ENCODE measurements at places on chromosomes 6 and 20.

- DNase-seq, result no peak
Measured at GRCh38 chr6:116376149-116376548, 5.4 kb downstream of the DSE start.

GRCh38 chr6:132084811-132085509, 133.8 kb upstream of the CCN2 start:
- DNase-seq, result no peak

- DNase-seq, result no peak
Measured at GRCh38 chr20:22354647-22355046, 229.7 kb downstream of the FOXA2 start.

- no peak for DNase-seq
Measured at GRCh38 chr20:53923566-53924369, 146.6 kb downstream of the BCAS1 start.

DNA sequence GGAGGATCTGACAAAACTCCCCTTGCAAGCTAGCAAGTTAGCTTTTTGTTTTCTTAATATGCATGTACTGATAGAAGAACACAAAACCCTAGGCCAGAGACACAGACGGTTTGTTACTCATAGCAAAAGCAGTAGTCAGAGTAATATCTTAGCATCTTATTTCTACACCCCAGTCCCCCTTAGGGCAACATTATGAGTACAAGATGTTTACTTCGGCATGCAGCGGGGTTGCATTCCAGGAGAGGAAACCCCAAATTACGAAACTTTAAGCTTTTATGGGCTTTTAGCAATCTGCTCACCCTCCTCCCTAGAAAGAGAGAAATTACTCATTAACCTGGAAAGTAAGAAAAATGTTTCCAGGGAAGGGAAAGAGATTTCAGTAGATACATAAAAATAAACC, 1286.9 kb downstream of the EPHA7 start:
- DNase-seq, result no peak

GRCh38 chr6:10901770-10902169, 14.9 kb downstream of the SYCP2L start:
- no peak for DNase-seq

DNA sequence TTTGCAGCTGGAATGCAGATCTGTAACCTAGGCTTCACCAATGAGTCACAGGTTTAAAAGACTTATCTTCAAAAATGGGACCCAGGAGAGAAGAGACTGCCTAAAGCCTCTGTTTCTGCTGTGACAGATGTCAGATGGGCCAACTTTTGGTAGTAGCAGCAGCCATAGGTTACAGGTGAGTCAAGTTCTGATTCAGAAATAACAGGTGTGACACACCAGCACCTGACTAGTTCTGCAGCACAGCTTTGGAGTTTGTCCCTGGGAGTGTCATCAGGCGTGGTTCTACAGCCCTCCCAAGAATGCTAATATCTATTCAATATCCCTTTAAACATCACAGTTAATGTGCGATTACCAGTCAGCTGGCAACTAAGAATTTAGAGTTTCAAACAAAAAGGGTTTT, 121.9 kb upstream of the BTN3A2 start:
- no peak for DNase-seq

DNA sequence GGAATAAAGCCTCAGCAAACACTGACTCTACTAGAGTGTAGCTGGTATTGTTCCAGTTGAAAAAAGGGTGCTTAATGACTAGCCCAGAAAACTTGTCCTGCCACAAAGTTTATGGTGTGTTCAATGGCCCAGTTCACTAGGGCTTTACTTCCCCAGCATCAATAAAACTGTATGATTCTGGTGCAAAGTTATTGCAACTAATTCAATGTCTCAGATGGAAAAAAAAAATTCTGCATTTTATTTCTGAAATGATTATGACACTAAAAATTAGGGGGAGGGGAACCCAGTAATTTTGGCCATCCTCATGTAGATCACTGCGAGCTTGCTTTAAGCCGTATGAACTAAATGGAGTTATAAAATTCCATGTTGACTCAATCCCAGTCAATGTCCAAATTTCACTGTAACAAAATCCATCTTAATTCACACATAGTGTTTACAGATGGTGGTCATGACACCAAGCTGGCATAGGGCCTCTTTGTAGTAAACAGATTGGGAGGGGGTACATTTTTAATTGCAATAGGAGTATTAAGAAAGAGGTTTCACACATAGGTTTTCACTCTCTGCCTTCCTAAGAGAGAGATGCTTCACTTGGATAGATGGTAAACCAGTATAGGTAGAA, 41.2 kb downstream of the PTPRK start:
- no peak for DNase-seq

- DNase-seq, result no peak
Measured at GRCh38 chr20:2838170-2838797, 2.2 kb downstream of the PCED1A start.

DNA sequence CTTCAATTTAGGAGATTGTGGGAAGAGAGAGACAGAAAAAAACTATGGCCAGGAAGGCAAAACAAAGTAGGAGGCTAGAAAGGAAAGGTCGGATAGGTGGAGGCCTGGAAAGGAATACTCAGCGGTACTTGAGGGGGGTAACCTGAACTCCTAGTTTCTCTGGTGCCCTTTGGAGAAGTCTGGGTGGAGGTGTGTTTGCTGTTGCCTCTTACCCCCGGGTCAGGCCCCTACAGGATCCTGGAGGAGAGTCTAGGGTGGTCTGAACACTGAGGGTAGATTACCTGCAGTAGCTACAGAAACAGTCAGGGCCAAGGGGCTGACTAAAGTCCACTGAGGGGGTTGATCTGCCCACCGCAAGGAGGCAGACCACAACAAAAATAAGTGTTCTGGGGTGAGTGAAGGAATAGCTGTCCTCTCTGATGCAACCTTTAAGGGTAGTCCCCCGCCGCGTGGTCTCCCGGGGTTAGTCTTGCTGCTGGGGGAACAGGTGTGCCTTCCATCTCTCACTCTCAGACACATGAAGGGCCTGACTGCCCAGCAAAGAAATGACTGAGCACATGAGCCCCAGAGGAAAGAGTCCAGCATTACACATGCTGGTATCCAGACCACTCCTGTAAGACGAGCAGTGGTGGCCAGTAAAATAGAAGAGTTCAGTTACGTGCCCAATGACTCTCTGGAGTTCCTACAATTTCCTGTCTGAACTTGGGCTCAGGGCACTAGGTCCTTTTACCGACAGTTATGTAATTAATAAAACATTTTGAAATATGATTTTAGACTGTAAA, 59.5 kb downstream of the MTHFD1L start:
- DNase-seq, result no peak

DNA sequence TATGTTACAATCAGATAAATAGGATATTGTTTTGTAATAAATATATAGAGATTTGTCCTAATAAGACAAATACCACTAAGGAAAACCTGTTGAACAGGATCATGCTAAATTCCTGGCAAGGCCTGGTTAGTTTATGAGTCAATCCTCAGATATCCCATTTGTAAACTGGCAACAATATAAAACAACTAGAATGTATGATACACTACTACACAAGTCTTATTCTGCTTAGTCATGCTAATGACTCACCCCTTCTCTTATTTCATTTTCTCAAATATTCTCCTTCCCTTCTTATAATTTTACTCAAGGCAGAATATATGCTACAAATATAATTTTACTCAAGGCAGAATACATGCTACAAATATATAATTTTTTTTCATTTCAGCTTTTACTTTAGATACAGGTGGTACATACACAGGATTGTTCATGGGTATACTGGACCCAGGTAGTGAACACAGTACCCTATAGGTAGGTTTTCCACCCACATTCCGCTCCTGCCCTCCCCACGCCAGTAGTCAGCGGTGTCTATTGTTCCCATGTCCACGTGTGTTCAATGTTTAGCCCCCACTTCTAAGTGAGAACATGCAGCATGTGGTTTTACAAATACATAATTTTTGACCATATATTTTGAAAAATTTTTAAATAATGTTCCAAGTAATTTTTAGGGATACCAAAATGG, 6.3 kb downstream of the OSER1 start:
- DNase-seq, result no peak

GRCh38 chr20:57837208-57838035, 127.6 kb upstream of the PMEPA1 start:
- no peak for DNase-seq

- peak; percentile 40 for DNase-seq
Measured at GRCh38 chr6:27251112-27251605, 3.7 kb downstream of the PRSS16 start.

- no peak for DNase-seq
Measured at GRCh38 chr6:149347067-149347466, 29.6 kb downstream of the TAB2 start.

- no peak for DNase-seq
Measured at GRCh38 chr6:33689879-33690278, 21.6 kb downstream of the UQCC2 start.

GRCh38 chr6:141685416-141685815, 447.3 kb upstream of the GJE1 start:
- no peak for DNase-seq

DNA sequence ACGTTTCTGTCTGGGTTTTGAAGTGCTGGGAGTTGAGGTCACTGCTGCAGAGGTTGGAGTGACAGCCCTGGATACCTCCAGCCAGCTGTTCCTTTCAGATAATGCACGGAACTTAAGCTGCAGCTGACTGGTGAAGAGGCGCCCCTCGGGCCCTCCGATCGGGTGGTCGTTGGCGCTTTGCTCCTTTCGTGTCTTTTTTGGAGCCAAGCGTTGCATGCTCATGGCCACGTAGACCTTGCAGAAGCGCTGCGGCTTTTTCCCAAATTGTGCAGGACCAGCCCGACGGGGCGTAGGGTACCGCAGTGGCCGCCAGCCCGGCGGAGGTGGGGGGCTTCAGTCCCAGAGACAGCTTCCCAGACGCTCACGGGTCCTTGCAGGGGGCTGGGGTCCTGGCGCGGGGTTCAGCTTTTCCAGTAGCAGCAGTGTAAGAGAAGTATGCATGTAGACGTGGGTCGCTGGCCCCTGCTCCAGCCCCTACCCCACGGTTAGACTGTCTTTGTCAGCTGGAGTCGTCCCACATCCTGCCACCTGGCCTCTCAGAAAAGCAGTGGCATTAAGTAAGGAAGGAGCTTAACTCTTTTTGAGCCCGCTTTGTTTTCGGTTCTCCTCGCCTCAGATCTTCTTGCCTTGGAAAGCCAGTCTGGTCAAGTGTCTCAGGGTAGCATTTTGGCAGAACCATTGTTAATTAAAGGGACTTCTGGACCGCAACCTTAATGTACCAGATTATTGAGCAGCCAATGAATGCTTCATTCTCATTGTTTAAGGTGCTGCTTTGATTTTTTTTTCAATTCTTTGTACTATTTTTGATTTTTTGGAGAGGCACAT, 838 bp downstream of the TNFAIP3 start:
- no peak for DNase-seq

DNA sequence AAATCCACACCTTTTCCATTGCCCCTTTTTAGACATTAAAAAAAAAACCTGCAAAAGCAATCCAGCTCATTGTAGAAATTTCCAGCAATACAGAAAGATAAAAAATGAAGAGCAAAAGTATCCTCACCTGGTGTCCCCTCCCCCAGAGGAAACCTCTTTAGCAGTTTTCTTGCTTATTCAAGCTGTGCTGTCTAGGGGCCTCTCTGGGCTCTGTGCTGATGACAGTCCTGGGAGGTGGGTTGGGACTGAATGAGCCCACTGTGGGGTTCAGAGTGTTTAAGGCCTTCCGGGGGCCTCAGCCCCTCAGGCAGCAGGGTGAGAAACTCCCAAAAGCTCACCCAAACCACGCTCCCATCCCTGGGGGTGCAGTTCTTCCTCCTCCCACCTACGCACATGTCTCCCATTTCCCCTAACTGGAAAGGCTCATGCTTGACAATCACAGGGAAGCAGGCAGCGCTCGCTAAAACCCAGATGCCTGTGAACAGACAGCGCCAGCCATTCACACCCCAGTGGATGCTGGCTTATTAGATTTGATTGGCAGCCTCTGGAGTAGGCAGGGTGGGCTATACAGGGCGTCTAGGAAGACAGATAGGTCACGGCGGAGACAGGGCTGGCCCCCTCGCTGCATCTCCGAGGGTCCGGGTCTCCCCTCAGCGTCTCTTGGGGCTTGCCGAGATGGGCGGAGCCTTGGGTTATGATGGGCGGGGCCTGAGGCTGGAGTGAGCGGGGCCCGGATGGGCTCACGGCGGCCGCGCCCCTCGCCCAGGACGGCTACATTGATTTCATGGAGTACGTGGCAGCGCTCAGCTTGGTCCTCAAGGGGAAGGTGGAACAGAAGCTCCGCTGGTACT, 4.6 kb downstream of the GUCA1A start:
- no peak for DNase-seq
